SHP77 (cell line): ENCODE measurements at places on chromosomes 7 and 10.

DNA sequence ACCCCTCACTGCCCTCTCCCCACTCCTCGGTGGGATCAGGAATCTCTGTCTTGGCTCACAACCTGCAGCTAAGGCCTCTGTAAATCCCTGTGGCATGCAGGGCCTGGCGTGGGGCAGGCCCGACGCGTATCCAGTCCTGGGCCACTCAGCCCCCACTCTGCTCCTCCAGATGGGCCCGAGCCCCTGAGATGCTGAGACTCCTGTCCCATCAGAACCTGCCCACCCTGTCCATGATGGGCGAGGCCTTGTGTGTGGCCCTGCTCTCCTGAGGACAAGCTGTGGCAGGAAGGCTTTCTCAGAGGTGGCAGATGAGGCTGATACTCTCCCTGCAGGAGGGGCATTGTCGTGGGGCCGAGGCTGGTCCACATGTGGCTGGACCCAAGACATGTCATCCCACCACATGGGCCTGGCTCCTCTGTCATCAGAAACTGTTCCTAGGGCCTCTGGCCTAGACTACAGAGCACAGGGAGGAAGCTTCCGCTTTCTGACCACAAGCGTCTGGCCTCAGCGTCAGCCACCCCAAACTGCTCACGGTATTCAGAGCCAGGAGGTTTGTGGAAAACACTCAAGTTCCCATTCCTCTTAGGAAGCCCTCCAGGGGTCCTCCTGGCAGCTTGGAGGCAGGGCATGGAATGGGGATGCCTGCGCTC lies 6.0 kb downstream of the ALOX5 start:
- DNase-seq = no peak

DNA sequence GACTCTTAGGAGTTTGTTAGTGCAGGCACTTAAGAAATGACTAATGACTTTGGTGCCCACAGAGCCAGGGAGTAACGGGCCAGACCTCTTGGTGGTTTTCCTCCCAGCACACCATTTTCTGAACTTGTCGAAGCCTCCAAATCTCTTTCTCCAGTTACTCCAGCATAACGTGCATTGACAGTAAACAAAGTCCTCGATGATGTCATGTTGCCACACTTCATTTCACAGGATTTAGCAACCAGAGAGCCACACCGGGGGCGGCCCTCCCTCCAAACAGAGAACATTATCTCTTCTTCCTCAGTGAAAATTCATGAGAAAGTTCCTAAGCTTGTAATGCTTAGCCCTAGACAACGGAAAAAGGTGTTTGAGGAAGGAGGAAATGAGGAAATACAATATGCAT lies 4.0 kb upstream of the SVOPL start:
- DNase-seq = no peak

- DNase-seq = no peak
Observed at GRCh38 chr7:5064391-5065106, 18.9 kb downstream of the RBAK start.

GRCh38 chr10:101775273-101776160 lies at the start of gene FGF8:
Gene FGF8 (minus strand): TSS chr10:101776114. CDS start chr10:101775900, 214 bp downstream.
- DNase-seq = no peak

DNA sequence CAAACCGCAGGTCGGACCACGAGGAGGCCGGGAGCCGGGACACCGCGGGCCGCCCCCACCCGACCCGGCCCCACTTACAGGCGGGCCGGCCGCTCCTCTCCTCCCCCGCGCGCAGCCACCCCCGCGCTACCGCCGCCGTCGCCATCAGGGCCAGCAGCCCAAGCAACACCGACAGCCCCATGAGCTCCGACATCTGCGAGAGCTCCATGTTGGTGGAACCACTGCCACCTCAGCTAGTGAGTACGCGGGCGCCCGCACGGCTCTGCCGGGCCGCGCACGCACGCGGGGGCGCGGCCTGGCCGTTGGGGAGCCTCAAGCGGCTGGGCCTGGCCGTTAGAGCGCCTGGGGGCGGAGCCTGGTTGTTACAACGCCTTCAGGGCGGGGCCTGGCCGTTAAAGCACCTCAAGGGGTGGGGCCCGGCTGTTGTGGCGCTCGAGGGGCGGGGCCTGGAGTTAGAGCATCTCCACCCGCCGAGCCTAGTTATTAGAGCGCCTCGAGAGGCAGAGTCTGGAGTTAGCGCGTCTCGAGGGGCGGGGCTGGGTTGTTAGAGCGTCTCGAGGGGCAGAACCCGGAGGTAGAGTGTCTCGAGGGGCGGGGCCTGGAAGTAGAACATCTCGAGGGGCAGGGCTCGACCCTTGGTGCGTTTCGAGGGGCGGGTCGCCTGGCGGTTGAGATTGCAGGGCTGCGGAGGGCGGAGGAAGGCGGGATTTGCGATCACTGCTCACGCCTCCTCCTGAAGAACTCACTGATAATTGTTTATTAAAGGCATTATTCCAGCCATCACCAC lies at the start of gene TBL2:
Gene TBL2, minus strand, starts transcription at position 238 of the 787 bp plus-strand sequence. Its CDS starts 30 bp downstream, at position 208.
- DNase-seq = peak; percentile 96

DNA sequence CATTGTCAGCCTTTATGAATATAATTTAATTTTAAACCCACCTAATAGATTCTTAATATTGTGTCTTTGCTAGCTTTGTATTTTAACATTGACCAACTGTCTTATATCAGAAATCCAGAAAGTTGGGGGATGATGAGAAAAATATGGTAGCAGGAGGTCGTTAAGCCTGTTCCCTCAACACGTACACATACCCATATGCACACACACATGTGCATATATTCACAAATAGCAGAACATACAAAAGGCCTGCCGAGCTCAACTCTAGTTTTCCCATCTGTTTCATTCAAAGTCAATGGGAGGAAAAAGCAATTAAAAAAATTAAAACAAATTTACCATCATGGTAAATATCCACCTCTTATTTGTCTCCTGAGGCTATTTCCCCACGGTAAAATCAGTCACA lies 25.9 kb upstream of the PTPRZ1 start:
- no peak for DNase-seq

DNA sequence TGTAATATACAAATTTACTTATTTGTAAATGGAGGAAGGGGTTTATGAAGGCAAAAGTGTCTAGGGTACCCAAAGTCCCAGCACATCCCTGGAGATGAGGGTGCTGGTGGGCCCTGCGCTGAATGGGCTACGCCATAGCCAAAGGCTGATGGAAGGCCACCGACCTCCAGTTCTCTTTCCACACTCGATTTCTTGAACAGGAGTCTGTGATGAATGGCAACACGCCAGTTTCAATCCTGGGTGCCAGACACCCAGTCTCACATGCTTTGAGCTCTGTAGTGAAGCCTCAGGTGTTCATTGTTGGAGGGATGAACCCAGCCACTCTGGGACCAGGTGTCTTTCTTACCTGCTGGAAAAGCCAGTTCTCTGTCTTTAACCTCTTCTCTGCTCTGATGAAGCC lies 752 bp downstream of the LRMDA start:
- DNase-seq = no peak

- DNase-seq = no peak
Observed at GRCh38 chr10:119538632-119539358, 3.7 kb downstream of the RGS10 start.

DNA sequence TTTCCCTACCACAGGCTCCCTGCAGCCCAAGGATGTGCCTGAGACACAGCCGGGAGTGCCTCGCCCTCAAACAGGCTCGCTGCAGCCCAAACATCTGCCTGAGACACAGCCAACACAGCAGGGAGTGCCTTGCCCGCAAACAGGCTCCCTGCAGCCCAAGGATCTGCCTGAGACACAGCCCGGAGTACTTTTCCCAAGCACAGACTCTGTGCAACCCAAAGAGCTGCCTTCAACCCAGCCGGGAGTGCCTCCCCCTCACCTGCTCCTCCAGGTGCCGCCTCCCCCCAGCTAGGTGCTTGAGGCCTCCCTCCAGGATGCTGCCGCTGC lies 42.9 kb downstream of the ANTXRL start:
- DNase-seq = no peak

DNA sequence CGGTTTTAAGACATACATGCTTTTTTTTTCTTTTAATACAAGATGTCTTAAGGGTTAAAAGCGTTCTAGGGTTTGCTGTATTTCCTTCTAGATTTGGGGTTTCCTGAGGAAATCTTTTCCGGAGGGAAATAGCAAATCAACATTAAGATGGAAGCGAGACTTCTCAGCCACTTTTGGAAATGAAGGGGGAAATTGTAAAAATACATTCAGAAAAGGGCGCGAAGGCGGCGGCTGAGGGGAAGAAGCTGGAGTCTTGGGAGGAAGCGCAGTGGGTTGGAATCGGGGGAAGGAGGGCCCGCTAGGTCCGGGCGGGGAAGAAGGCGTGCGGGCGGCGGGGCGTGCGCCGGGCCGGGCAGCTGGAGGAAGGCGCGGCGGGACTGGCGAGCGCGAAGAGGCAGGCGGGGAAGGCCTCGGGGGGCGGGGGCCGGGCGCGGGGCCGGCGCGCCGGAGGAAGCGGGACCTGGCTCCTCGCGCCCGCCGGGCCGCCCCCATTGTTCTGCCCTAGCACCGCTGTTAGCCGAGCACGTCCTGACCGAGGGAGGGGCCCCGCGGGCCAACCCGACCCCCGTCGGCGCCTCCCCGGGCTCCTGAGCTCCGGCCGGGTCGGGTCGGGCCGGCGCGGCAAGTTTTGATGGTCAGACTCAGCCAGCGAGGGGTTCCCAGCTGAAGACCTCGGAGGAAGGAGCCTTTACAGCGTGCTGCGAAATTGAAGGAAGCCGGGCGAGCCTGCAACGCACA lies 1.5 kb upstream of the SKIDA1 start:
- peak; percentile 39 for DNase-seq

DNA sequence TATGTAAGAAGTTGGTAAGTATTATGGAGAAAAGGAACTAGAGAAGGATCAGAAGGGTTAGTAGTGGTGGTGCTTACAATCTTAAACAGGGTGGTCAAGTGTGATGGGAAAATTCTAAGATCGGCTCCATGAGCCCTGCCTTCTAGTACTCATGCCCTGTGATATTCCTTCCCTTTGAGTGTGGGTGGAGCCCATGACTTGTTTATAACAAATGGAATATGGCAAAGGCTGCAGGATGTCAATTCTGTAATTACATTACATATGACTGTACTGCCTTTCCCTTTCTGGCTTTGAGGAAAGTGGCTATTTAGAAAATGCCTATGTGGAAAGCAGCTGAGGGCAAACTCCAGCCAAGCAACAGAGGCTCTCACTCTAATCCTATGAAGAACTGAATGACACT lies 309.6 kb downstream of the AGMO start:
- DNase-seq = no peak

DNA sequence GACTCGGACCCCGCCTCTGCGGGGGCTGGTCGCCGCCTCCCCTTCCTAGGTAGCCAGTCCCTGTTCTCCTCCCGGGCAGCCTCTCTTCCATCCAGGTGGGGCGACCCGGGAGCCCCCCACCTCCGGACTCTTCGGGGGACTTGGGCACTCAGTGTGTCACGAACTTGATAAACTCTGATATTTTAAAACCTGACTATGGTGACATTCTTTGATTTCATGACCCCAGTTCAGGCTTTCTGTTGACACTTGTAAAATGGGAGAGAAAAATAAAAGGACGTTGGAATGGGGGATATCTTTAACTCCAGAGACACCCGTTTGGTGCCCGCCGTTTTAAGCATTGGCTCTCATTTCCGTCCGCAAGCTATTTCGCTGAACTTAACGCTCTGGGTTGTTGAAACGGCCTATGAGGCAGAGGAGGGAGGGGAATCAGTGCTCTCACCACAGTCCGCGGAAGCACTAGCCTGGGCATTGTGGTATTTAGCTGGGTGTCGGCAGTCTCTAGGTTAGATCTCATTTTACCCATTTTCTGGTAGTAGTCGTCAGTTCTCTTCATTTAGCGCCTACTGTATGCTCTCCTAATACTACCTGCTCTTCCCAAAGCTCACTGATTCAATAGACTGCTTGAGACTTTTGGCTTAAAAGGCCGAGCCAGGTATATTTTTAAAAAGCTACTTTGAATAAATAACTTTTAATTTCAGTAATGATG lies 738 bp downstream of the VPS26A start:
- DNase-seq = peak; percentile 2

GRCh38 chr7:40329601-40330153 lies 194.9 kb downstream of the SUGCT start:
- peak; percentile 56 for DNase-seq
